ENCODE measurements at places on chromosomes 1 and 21.

DNA sequence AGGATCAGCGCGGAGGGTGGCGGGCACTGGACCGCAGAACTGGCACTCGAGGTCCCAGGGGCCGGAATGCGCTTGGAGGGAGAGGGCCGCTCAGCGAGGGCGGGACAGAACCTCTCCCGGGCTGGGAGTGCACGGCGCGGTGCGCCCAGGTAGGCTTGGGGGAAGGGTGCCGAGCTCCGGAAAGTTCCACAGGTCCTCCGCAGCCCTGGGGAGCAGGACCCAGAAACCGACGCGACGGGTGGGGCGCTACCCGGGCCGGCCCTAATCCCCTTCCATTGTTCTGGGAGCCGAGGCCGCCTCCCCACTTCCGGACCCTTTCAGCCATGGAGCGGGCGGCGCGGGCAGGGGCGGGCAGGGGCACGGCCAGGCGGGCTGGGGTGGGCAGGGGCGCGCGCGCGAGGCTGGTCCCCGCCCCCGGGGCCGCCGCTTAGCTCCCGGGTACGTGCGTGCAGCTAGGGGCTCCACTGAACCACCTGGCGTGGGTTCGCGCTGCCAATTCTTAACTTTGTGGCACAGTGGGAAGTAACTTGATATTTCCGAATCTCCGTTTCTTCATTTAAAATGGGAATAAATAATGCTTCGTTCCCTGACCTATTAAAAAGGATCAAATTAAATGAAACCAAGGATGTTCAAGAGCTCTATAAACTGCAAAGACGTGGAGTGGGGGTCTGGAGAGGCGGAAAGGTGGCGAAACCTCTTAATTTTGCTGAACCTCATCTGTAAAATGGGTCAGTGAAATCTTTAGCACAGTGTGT is 20.7 kb downstream of the LGR6 start:
- no peak for DNase-seq

GRCh38 chr1:247376659-247377058 is 39.3 kb upstream of the NLRP3 start:
- DNase-seq, result no peak

DNA sequence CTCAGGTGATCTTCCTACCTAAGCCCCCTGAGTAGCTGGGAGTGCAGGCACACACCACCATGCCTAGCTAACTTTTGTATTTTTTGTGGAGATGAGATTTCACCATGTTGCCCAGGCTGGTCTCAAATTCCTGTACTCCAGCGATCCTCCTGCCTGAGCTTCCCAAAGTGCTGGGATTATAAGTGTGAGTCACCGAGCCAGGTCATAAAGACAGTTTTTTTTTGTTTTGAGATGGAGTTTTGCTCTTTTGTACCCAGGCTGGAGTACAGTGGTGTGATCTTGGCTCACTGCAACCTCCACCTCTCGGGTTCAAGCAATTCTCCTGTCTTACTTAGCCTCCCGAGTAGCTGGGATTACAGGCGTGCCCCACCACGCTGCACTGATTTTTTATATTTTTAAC is 42.1 kb downstream of the KIF1B start:
- no peak for DNase-seq

GRCh38 chr21:45971616-45972352 is 9.8 kb upstream of the COL6A1 start:
- no peak for DNase-seq

DNA sequence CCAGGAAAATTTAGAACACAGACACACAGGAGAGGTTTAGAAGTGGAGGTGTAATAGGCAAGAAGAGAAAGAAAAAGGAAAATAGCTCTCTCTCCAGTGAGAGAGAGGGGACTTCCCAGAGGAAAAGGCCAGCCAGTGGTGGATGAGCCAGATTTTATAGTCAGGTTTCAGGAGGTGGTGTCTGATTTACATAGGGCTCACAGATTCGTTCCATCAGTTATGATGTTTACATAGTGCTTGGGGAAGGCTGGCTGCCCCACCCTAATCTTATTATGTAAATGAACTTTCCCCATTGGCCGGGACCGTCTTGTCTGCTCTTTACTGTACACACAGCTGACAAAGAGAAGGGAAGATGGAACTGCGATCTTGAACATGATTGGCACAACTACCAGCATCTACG is 797.3 kb downstream of the PLA2G4A start:
- no peak for DNase-seq

GRCh38 chr1:233707880-233708815 is 94.2 kb downstream of the KCNK1 start:
- no peak for DNase-seq

- no peak for DNase-seq
Observed at GRCh38 chr1:92964998-92965397, 3.7 kb upstream of the DIPK1A start.

GRCh38 chr1:176733661-176734060 is 270.7 kb downstream of the PAPPA2 start:
- no peak for DNase-seq

GRCh38 chr1:245690156-245690690 is 535.4 kb downstream of the KIF26B start:
- DNase-seq, result no peak

DNA sequence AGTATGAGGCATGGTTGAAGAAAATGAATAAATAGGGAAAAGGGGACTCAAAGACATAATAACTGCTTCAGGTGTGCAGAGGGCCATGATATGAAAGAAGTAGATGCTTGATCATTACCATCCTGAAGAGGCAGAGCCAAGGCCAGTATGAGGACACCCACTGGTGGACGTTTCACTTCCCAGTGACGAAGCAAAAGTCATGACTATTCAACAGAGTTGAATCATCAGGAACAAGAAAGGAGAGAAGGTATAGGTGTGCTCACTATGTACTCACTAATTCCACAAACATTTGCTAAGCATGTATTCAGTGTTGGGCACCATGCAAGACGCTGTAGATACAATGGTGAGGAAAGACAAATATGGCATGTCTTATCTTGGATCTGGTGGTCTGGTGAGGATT is 319.2 kb upstream of the RUNX1 start:
- DNase-seq, result no peak

DNA sequence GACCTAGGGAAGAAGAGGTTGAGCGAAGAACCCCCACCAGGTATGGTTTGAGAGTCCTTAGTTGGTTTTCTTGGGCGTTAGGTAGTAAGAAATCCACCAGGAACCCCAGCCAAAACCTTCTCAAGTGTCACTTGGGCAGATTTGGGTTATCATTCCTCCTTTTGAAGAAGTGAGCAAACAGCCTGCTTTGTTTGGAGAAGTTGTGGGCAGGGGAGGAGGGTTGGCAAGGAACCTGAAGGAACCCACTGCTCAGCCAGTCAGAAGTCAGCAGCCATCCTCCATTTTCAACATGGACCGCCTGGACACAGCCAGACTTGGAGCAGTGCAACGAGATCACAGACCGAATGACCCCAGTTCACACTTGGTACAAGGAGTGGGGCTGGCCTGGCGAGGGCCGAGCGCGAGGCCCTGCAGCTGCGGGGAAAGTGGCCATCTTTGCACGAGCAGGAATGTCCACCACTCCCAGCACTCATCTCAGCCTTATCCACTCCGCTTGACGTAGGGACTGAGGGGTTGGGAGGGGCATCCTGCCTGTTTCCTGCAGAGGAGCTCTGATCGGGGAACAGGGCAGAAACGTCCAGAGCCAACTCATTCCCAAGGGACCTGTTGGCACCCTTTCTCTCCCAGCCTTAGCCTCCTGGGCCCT is 7.2 kb downstream of the ADPRS start:
- DNase-seq, result no peak

GRCh38 chr1:236691348-236691747 is 5.0 kb downstream of the ACTN2 start:
- no peak for DNase-seq

DNA sequence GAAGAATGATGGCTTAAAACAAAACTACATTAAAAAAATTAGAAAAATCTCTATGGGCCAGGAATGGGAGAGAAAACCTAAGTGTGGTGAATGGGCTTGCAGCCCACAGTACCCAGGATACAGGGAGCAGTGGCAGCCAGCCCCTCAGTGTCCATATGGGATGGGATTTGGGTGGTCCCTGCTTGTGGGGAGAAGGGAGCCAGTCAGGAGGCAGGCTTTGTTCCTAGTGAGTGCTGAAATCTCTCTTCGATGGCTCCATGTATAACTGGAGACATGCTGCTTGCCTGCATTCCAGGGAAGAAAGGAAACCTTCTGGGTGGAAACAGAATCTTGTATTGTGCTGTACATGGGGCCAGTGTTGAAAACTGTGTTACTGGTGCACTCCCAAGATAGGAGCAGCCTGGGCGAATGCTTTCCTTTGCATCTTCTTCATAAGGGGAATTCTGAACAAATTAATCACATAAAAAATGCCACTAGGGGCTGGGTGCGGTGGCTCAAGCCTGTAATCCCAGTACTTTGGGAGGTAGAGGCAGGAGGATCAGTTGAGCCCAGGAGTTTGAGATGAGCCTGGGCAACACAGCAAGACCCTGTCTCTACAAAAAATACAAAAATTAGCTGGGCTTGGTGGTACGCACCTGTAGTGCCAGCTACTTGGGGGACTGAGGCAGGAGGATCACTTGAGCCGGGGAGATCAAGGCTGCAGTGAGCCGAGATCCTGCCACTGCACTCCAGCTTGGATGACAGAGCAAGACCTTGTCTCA is 36.0 kb downstream of the PTPRU start:
- no peak for DNase-seq

DNA sequence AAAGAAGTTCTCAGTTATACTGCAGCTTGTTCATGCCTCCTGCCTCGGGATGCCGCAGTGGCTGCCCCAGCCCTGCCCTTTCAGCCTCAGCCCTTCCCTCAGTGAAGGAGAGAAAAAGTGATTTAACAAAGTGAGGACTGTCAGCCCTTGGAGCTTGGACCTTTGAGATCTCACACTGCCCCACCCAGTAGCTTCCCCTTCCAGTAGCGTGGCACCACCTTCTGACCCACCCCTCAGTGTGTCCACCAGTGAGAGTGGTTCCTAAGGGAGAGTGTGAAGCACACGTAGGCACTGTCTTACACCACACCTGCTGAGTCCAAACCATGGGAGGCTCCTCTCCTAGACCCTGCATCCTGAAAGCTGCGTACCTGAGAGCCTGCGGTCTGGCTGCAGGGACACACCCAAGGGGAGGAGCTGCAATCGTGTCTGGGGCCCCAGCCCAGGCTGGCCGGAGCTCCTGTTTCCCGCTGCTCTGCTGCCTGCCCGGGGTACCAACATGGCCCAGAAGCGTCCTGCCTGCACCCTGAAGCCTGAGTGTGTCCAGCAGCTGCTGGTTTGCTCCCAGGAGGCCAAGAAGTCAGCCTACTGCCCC is at the start of gene CDA:
Gene CDA, plus strand, starts transcription at position 464 of the 592 bp plus-strand sequence. Its CDS starts 33 bp downstream, at position 497.
- no peak for DNase-seq

- DNase-seq, result no peak
Observed at GRCh38 chr1:42669936-42670335, 11.7 kb downstream of the PPIH start.

GRCh38 chr1:59076612-59077011 is 220.3 kb upstream of the FGGY start:
- DNase-seq, result no peak

DNA sequence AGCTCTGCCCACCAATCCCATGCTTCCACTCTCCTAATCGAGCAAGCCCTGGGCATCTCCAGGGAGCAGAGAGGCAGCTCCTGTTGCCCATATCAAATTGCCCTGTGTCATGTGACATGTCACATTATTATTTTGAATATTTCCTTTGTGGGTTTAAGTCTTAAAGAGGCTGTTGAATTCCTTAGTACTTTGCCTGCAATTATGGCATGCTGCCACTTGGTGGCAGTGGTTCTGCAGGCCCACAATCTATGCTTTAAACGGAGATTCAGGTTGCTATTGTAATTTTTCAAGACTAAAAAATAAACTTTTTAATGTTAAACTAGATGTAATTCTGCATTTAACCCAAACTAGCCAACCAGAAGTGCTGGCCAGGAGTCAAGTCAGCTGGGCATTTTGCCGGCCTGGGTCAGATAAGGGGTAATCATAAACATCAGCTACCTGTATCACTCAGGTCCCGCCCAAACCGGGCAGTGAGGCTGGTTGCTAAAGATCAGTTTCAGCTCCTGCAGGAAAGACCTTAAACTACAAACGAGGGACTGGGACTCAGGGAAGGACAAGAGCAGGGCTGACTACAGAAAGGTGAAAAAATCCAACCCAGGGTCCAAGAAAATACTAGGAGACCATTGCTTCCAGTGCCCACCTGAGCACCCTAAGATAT is 37.3 kb upstream of the ARHGEF16 start:
- DNase-seq, result no peak

Data from stimulated activated CD4-positive, alpha-beta T cell treated with anti-CD3 and anti-CD28 coated beads, Interleukin-15, amount 100 ng/mL, for 48 hours (primary cell).